ENCODE measurements at places on chromosomes 7 and 10.

GRCh38 chr10:18689498-18689897 is 30.3 kb downstream of the ARL5B start:
- no peak for DNase-seq

DNA sequence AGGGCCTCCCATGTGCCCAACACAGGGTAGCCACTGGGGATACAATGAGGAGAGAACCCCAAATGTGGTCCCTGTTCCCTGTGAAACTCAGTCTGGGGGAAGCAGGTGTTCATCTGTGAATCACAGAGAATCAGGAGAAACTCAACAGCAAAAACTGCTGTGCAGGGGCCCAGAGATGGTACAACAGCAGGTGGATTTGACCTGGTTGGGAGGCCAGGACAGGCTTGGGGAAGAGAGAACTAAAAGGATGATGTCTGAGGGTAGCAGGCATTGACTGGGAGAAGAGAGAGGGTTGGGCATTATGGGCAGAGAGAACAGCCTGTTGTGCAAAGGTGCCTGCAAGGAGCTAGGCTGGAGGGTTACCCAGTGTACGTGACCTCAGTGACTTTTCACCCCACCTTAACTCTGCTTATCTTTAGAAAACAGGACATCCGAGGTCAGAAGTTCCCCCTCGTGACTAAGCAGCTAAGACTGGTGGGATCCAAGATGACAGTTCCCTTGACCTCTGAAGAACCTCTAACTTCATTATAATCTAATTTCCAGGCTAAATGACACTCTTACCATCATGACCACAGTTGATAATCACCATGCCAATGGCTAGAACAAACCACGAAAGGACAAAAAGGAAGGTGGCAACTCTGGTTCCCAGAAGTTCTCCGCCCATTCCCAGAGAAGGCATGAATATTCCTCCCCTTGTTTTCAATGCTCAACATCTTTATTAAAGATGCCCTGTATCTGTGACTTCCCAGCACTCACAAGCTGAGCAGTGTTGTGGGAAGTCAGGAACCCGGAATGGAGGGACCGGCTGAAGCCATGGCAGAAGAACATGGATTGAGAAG is 5.1 kb upstream of the ADAMTS14 start:
- no peak for DNase-seq

- no peak for DNase-seq
These were observed 179.1 kb upstream of the LRRTM3 start for GRCh38 chr10:66746711-66747110.

- DNase-seq = no peak
These were observed 46.1 kb upstream of the NPTX2 start for GRCh38 chr7:98571006-98571405.

DNA sequence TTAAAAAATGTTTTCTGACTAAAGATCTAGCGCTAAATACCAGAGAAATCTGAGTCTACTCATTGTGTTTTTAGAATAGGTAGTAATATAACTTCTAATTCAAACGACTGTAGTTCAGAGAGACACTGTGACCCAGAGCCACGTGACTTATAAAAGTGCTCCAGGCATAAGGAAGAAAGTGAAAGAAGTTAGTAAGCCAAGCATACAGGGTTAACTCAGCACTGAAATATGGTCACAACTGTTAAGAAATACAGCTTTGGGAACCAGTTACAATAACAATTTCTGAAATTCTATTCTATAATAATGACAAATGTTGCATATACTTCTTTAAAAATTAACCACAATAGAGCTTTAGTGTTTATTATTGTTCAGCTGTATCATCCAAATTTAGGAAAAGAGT is 119.1 kb downstream of the TFEC start:
- no peak for DNase-seq

Data from stimulated activated CD8-positive, alpha-beta memory T cell treated with anti-CD3 and anti-CD28 coated beads, Interleukin-12 subunit alpha, Interleukin-12 subunit beta, amount 100 ng/mL, for 4 hours (primary cell).